ENCODE measurements at places on chromosomes 2 and 18.

- DNase-seq, result no peak
Observed at GRCh38 chr2:96759548-96759947, 1.2 kb upstream of the CNNM4 start.

DNA sequence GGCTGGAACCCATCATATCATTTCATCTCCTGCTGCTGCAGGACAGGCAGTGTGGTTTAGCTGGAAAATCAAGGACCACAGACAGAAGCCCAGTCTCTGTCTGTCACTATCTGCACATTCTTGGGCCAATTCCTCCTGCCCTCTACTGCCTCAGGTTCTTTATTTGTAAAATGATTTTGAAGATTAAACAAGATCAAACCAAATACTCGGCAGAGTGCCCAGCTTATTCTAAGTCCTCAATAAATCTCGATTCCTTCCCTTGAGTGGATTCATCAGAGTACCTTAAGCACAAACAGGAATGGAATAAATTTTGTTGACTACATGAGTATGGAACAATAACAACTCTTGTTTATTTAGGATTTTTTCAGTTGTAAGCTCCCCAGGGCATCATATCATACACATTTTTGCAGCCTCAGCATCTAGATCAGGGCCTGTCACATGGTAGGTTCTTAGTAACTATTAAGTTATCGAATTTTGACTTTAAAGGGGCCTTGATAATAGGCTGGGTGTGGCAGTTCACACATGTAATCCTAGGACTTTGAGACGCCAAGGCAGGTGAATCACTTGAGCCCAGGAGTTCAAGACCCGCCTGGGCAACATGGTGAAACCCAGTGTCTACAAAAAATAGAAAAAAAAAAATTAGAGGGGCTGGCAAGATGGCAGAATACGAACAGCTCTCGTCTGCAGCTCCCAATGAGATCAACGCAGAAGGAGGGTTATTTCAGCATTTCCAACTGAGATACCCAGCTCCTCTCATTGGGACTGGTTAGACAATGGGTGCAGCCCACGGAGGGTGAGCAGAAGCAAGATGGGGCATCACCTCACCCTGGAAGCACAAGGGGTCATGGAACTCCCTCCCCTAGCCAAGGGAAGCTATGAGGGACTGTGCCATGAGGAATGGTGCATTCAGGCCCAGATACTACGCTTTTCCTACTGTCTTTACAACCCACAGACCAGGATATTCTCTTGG lies 11.1 kb downstream of the RHOB start:
- DNase-seq, result no peak

DNA sequence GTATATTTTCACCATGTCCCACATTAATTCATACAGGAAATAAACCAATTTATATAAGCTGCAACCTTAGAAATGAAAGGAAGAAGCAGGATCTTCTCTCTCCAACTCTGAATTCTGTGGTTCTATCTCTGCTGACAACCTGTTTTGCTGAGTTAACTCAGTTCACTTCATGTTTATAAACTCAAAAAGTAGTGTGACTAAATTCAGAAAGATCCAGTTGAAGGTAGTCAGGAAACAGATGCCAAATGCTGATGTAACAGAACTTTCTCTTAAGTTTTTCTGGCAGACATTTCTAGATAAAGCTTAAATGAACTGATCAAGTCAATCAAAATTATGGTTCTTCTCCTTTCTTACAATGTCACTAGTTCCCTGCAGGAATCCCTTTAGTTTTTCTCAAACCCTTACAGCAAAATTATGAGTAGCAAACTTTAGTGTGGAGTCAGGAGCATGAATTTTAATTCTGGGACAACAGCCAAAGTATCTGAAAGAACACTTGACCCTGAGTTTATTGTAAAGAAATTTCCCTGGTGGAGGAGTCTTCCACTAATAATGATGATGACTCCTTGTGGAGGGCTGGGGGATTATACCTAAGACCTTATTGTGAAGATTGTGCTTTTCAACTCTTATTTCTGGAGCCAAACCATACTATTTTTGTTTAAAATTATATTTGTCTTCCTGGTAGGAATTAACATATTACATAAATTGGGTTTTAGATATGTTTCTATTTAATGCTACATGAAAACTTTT lies 216.9 kb downstream of the MYO3B start:
- DNase-seq, result no peak

- DNase-seq, result no peak
Observed at GRCh38 chr2:105291981-105292380, 37.6 kb downstream of the TGFBRAP1 start.

- DNase-seq, result no peak
Observed at GRCh38 chr18:24212939-24213338, 74.1 kb downstream of the CABYR start.

DNA sequence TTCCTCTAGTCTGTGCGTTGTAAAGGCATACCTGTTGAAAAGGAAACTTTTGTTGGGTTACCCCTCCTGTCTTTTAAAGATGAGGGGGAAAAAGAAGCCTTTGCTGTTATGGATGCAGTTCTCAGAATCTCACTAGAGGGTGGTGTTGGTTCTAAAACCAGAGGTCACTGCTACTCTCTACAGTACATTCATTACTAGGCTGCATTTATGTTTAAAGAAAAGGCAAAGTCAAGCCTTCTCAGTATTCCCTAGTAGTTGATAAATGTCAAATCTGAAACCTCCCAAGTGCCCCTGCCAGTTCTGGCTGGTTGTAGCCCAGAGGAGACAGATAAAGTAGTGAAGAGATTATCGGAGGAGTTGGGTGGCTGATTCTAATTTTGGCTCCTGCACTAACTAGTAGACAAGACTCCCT lies 1.4 kb upstream of the PLCL1 start:
- DNase-seq, result peak; percentile 60

- no peak for DNase-seq
Observed at GRCh38 chr18:11860594-11861450, 9.6 kb downstream of the CHMP1B start.

DNA sequence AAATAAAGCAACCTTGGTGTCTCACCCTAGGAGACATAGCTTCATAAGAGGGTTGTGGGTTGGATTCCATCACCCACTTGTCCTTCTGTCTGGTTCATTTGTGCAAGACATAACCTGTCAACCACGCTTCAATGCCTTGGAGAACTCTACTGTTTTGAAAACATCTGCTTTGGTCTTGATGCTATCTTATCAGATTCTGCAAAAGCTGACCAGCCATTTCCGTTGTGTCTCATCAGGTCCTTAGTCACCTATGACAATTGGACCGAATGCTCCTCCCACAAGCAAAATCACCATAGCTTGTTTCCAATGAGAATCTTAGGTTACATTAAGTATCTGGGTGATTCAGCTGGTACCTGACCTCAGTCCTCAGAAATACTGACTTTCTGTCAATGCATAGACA lies 35.4 kb downstream of the STAT4 start:
- DNase-seq, result no peak

- DNase-seq, result no peak
Observed at GRCh38 chr18:76670564-76671288, 151.6 kb upstream of the ZNF236 start.

GRCh38 chr2:227577555-227577954 lies 21.1 kb upstream of the SCYGR2 start:
- no peak for DNase-seq

GRCh38 chr18:36402765-36403396 lies 105.4 kb downstream of the FHOD3 start:
- no peak for DNase-seq

GRCh38 chr2:10065773-10066055 lies 14.5 kb downstream of the CYS1 start:
- DNase-seq, result no peak

- DNase-seq, result no peak
Observed at GRCh38 chr2:27373567-27373966, 3.2 kb downstream of the SNX17 start.

DNA sequence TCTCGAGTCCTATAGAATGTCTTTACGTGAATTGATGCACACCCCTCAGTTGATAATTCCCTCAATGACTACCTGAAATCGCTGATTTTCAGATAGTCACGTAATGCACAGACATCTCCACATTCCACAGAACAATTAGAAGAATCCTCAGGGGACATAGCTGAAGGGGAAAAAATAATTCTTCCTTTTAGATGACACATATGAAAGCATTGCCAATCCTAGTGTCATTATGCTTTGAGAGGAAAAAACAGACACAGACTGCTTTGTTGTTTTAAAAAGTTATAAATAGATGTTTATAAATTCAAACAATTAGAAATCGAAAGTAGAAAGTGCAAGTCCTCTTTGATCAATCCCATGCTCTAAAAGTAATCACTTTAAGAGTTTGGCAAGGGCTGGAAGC lies 100.6 kb upstream of the FN1 start:
- DNase-seq, result no peak

DNA sequence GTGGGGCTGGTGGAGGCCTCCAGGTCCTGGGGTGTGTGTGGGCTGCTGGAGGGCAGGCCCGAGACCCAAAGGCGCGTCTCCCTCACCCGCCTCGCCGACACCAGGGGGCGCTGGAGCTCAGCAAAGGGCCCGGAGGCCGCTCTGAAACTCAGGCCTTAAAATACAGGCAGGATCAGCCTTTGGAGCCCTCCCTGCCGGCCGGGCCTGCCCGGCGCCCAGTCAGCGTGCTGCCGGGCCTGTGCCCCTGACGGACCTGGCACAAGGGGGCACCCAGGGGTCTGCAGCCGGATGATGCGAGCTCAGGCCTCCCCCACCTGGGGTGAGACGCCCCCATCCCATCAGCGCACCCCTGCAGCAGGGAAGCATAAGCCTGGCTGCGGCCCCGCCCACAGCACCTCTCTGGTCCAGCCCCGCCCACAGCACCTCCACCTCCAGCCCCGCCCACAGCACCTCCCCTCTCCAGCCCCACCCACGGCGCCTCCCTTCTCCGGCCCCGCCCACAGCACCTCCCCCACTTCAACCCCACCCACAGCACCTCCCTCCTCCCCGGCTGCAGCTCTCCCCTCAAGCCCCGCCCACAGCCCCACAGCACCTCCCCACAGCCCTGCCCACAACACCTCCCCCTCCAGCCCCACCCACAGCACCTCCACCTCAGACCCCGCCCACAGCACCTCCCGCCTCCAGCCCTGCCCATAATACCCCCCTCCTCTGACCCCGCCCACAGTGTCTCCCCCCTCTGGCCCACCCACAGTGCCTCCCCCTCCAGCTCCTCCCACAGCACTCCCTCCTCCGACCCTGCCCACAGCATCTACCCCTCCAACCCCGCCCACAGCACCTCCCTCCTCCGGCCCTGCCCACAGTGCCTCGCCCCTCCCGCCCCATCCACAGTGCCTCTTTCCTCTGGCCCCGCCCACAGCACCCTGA lies 92.8 kb upstream of the OTOS start:
- DNase-seq, result no peak

DNA sequence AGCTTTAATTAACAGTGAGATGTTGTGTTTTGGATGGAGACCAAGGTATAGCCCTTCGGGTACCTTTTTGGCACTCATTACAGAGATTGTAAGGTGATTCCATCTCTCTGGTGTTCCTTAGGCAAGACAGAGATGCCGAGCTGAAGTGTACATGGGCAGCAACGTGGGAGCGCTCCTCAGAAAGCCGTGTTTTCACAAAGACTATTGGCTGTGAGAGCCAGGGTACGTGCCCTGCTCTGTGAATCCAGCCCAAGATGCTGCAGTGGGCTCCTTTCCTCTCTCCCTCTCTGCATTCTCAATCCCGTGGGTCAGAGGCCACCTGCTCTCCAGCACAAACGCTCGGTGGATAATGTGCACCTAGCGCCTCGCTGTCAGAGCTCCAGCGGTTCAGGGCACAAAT lies 203.0 kb upstream of the EPHA4 start:
- no peak for DNase-seq

DNA sequence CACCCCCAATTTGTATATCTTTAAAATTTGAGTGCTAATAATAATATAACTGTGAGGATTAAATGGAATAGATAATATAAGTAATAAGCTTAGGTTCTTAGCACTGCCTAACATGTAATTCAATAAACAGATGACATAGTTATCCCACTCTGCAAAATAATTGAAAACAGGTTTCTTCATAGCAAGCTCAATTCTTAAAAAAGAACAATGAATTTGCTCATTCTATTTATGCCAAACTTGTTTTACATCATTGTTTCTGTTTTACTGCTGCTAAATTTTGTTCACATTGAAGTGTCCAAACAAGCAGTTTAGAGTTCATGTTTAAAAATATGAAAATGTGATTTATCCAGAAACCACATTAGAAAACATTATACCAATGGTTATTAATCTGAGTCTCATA lies 217.0 kb downstream of the MBD5 start:
- no peak for DNase-seq

GRCh38 chr2:221822416-221822815 lies 250.3 kb upstream of the EPHA4 start:
- DNase-seq, result no peak

DNA sequence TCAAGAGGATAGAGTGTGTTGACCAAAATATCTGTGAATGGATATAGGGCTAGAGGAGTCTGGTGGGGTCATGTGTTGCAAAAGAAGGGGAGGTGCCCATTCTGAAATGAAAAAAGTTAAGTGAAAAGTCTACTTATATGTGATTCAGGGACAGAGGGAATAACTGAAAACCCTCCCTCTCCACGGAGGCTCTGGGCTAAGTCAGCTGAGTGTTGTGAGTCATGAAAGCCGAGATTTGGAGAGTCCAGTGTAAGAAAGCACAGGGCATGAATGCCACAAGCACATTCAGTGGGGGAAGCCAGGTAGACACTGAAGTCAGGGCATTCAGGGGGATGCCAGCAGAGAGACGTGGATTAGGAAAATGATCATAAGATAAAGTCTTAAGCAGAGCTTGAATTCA lies 871.9 kb downstream of the TSN start:
- no peak for DNase-seq

- DNase-seq, result no peak
Observed at GRCh38 chr2:58347810-58348209, 106.7 kb upstream of the FANCL start.

GRCh38 chr18:10755855-10756254 lies 230.0 kb downstream of the NAPG start:
- no peak for DNase-seq

GRCh38 chr2:236782938-236783337 lies 213.3 kb downstream of the ACKR3 start:
- DNase-seq, result no peak

DNA sequence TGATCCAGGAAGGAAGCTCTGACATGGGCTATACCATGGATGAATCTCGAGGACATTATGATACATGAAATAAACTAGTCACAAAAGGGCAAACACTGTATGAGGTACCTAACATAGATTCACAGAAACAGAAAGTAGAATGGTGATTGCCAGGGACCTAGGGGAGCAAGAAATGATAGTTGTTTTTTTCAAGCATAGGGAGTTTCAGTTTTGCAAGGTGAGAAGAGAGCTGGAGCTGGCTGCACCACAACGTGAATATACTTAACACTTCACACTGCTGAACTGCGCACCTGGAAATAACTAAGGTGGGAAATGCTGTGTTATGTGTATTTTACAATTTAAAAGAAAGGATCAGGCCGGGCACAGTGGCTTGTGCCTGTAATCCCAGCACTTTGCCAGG lies 13.2 kb upstream of the AGAP1 start:
- no peak for DNase-seq

- DNase-seq, result no peak
Observed at GRCh38 chr2:24763843-24764242, 29.3 kb downstream of the PTRHD1 start.

GRCh38 chr2:200127848-200128247 lies 172.5 kb downstream of the MAIP1 start:
- no peak for DNase-seq
